ENCODE measurements at places on chromosomes 1 and 21.
A peak's percentile ranks its signal among the peaks of the same experiment; 100 is the strongest.

DNA sequence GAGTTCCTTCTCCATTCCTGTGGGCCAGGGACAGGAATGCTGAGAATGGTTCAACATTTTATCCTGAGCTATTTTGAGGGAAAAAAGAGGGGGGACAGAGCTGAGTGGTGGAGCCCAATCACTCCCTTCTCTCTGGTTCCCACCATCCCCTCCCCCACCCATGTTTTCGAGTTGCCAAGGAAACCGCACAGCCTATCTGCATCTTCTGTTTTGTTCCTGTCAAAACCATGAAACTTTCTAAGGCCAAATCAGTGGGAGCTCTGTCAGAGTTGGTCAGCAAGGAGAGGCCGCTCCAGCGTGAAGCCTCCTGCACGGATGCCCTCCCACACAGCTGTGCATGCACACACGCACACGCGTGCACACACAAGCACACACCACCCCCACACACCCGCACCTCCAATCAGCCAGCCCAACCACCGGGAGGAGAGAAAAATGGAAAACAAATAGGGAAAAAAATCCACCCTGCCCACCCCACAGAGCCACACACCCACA lies 54.5 kb upstream of the ATP2B4 start:
- DNase-seq: peak; percentile 91

DNA sequence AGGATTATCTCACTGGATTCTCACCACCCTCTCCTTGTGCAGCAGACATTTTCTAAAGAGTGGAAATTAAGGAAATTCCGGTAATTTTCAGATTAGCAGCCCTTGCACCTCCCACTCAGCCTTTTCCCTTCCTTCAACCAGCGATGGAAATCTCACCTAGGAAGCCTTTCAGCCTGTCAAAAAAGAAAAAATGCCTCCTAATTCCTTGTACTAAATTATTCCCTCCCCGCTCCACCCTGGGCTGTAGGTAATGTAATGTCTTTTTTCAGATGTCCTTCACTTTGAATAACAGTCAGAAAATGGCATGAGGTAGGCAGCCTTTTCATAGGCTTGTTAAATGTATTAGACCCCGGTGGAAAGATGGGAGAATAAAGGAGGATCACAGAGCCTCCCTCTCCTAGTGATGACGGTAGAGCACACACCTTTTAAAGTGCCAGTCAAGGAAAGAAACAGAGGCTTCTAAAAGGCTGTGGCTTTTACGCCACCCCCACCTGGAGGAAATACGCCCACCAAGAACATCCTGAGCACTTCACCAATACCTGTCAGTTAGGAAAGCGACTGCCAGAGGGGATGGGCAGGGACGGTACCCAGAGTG lies 62.8 kb upstream of the NEK2 start:
- DNase-seq: no peak

- no peak for DNase-seq
Measured at GRCh38 chr1:54885807-54886723, 930 bp downstream of the DHCR24 start.

DNA sequence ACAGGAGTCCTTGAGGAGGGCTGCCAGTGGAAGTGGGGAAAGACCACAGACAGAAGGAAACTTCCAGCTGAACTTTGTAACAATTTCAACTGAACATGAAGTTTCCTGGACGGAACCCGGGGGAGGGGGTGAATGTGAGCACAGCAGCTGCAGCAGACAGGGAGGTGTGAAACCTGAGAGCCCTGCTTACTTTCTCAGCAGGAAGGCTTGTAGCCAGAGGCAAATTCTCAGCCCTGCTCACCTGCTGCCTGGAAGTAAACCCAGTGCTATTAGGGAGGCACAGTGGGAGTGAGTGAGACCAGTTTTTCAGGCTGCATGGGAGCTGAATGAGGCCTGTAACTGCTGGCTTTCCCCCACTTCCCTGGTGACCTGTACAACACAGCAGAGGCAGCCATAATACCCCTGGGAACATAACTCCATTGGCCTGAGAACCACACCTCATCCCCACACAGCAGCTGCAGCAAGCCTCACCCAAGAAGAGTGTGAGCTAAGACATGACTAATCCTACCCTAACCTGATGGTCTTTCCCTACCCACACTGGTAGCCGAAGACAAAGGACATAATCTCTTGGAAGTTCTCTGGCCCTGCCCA lies 9.6 kb upstream of the SPRR2F start:
- no peak for DNase-seq

- no peak for DNase-seq
Measured at GRCh38 chr21:44518686-44519085, 21.3 kb downstream of the KRTAP10-1 start.

DNA sequence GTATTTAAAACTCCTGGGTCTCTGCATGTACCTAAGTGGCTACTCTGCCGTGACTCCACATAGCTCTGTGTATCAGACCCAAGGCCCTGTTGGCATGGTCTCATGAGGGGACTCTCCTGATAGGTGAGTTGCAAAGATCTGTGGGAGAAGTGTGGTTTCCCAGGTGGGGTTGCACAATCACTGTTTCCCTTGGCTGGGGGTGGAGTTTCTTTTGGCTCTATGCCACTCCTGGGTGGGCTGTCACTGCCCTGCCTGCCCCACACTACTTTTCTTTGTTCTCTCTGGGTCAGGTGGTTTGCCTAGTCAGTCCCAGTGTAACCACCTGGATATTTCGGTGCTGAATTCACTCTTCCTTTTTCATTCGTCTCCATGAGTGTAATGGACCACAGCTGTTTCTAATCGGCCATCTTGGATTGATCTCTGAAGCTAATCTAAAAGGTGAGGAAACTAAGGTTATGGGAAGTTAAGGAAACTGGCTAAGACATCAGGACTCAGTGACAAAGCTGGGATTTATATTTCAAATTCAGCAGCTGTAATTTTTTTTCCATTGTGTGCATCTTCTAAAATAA lies 97.1 kb upstream of the CACYBP start:
- DNase-seq: no peak

DNA sequence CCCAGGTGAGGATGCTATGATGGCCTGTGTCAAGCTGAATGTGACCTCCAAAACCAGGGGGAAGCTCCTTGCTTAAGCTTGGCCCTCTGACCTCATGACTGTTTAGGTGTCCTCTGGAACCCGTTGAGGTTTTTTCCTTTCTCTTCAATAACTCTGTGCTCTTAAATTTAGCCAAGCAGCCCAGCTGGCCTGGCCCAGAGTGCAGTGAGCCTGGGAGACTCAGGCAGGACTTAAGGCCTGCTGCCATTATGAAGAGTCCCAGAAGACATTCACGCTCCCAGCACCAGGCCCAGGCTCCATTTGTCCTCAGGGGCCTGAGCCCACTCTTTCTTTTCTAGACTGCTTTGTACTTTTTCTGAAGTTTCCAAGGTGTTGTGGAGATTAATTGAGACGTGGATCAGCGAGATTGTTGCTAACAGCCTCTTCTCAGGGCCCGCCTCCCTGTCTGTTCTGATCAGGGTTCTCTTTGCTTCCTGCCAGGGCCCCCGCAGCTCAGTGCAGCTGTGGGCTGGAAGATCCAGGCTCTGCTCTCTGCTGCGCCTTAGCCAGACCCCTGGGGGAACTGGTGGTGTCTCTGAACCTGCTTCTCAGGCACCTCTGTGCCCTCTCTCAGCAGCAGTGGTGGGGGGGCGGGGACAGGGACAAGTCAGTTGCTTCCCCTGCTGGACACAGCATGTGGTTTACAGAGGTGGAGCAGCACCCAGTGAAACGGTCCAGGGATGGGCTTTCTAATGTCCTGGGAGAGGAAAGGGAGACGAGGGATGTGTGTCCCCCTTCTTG lies 124.2 kb downstream of the GRIK3 start:
- no peak for DNase-seq

DNA sequence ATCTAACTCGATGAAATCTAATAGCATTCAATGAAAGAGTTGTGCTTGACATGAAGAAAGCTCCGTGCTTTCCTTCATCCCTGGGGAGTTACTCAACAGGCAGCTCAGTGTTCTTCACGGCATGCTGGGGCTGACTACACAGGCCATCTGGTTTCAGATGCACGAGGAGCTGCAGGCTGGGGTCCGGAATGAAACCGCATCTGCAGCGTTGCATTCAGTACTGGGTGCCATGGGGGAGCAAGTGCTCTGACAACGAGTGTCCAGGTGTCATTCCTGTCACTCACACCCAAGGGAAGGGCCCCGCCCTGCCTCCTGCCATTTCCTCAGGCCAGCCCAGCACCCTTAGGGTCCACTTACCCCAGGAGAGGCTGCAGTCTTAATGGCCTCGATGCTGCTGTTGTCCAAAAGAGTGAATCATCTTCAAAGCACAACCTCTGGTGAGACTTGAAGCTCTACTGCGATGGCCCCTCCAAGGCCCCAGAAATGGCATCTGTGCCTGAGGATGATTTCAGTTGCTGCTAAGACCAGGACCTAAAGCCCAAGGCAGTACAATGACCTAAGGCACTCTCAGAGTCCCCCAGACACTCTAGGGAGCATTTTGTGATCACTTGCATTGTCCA lies 61.4 kb downstream of the STUM start:
- DNase-seq: no peak

DNA sequence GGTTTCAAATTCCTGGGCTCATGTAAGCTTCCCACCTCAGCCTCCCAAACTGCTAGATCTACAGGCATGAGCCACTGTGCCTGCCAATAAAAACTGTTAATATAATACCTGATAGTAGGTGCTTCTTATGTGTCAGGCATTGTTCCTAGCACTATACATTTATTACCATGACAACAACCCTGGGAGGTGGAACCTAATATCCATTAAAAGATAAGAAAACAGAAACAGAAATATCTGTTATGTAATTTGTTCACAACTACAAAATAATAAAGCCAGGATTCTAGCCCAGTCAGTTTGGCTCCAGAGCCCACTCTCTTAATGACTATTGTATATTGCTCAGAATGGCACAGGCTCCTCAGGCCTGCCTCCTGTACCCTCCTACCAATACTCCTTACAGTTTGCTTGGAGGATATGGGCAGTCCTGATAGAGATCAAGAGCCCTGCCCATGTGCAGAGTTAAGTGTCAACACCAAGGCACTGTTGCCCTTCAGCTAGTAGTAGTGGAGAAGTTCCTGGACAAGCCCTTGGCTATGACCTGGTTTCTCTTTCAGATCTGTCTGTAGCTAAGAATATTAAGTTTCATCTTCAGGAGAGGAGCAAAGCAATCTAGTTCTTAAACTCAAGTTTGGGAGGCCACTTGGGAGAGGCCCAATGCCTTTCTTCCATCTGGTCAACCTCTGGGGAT lies 22.4 kb downstream of the RPL5 start:
- no peak for DNase-seq

DNA sequence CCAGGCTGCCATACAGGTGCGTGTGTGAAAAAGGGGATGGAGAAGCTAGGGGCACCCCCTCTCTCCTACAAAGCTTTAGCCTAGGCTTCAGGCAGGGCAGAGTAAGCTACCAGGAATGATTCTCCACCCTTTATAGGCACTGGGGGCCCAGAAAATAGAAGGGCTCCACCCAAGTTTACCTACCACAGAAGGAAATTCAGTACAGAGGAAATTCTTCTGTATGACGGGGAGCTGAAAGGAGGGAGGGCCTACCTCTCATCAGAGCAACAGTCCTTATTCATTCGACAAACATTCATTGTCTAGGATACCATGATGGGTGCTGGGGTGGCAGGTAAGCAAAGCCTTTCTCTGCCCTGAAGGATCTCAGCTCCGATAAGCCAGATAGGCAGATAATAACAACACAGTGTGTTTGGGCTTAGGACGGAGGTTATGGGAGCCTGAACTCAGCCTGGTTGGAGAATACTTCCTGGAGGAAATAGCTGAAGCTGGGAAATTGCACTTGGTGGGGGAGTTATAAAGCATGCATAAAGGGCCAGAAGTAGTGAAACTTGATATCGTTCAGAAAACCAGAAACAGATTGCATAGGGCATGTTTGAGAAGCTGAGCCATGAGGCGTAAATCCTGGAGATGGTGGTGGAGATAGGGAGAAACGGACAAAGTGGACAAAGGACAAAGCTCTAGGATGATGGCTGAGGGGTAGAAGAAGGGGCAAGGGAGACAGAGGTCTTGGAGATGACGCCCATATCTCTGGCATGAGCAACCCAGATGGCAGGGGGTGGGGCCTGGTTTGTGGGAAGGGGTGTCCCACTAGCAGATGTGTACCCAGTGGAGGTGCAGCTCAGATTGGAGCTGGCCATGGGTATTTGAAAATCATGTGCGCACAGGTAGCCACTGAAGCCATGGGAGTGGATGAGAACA lies 5.3 kb upstream of the P3R3URF start:
- no peak for DNase-seq

- DNase-seq: peak; percentile 28
Measured at GRCh38 chr1:95233319-95233736, 682 bp upstream of the RWDD3 start.

DNA sequence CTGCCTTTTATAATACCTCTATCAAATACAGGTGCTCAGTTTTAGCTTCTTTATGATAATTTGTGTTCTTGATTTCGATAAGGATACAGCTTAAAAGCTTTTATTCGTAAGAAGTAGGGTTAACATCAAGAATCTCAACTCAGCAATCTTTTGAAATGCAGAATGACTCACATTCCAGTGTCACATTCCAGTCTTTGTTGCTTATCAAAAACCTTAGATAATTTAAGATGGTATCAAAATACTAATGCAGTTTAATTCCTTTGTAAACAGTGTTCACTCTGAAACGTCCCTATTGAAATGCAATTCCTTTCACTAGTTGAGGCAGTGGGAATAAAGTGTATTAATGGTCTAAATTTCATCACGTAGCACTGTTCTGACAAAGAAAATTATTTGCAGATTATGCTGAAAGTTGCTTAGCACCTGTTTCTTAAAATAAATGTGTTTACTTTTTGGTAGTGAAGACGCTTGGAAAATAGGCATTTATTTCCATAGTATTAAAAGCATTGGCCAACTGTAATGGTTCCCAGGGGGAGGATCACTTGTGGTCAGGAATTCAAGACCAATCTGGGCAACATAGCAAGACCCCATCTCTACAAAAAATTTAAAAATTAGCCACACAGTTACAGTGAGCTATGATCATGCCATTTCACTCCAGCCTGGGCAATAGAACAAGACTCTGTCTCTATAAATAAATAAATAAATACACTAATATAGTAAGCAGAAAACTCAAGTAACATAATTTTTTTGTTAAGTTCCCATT lies 10.1 kb upstream of the CNN3 start:
- no peak for DNase-seq

DNA sequence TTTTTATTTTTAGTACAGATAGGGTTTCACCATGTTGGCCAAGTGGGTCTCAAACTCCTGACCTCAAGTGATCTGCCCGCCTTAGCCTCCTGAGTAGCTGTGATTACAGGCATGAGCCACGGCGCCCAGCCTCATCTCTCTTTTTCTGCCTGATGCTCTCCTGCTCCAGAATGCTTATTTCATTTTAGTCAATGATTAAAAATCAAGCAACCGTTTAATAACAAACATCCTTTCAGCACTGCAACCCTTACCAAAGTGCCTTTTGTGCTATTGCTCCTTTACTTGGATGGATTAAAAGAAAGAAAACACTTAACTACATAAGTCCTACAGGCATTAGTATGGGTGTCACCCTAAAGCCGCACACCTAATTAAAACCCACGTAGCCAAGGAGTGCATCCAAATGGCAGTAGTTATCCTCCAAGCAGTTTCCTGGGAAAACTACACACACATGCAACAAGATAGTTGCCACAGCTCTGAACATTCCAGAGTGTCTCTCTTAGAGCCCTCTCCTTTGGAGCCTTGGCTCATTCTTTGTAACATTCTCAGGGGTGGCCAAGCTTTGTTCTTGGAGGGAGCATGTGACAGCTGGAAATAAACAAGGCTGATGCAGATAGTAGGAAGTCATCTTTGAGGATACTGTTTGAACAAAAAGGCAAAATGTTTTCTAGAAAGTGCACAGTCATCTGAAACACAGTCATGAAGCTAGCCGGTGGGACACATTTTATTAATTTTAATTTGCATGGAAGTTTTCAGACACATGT lies 51.2 kb downstream of the KCNJ15 start:
- DNase-seq: no peak
